ENCODE measurements at places on chromosomes 16 and 17.

DNA sequence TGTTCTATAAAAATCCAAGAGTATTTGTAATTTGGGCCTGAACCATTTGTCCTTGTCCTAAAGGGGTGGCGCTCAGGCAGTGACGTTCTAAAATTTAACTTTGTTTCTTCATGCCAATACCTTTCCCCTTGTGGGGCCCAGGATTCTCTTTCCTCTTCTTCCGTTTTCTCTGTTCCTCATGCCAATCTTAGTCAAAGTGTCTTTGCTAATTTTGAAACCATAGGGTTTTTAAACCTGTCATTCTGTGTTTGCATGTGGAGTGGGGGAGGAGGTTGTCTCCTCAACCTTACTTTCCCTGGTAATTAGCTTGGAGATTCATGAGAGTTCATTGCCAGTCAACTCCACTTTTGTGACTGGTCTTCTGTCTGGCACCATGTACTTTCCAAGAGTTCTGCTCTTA is 337.1 kb downstream of the MAF start:
- DNase-seq = no peak

DNA sequence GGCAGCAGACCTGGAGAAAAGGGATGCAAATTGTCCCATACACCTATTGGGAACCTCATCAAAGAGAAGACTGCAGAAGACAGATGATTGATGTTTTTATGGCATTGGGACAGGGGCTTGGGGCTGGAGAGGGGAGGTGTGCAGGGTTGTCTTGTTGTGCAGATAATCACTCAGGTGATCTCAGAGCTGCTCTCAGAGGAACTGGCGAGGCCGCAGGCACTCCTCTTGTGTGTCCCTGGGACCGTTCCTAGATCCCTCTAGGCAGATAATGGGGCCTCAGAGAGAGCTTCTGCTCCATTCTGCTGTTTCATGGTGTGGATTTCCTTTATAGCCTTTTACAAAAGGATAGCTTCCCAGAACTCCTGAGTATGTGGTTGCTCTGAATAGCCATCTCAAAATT is 1.6 kb downstream of the RNF213 start:
- no peak for DNase-seq

GRCh38 chr17:80394629-80395216 is 20.2 kb upstream of the ENDOV start:
- no peak for DNase-seq

- no peak for DNase-seq
Measured at GRCh38 chr17:66412857-66413558, 110.6 kb downstream of the PRKCA start.

- DNase-seq = no peak
Measured at GRCh38 chr16:57138281-57138935, 46.0 kb downstream of the CPNE2 start.

DNA sequence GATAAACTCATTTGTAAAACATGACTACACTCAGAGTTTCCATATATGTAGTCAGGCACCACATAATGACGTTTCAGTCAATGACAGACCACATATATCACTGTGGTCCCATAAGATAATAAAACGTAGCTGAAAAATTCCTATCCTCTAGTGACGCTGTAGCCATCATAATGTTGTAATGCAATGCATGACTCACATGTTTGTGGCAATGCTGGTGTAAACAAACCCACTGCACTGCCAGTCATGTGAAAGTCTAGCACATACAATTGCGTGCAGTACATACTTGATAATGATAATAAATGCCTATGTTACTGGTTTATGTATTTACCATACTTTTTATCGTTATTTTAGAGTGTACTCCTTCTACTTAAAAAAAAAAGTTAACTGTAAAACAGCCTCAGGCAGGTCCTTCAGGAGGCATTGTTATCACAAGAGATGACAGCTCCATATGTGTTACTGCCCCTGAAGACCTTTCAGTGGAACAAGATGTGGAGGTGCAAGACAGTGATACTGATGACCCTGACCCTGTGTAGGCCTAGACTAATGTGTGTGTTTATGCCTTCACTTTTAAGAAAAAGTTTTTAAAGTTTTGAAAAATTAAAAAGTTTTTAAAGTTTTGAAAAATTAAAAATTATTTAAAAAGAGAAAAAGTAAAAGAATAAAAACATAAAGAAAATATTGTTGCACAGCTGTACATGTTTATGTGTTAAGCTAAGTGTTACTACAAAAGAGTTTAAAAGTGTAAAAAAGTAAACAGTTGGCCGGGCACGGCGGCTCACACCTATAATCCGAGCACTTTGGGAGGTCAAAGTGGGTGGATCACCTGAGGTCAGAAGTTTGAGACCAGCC is 9.0 kb downstream of the STAT5B start:
- no peak for DNase-seq

DNA sequence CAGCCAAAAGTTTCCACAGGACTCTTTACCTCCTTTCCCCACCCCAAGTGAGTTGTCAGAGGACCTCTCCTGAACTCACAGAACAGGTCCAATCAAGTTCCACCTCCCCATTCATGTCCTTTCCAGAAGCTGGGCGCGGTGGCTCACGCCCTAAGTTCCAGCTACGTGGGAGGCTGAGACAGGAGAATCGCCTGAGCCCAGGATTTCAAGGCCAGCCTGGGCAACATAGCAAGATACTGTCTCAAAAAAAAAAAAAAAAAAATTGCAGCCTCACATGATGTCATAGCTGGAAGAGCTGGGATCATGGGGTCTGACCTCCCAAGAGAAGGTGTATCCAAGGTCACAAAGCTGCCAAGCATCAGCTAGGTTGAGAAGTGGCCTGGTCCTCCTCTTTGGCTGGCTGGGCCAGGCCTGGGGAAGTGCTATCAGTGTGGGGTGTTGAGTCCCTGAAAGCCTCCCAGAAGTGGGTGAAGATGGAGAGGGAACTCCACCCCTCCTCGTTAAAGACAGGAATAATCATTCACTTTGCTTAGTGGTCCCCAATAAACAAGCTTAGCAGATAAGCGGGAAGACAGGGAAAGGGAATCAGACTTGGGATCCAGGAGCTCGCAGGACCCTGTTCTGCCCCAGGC is 5.5 kb upstream of the MNT start:
- no peak for DNase-seq

- no peak for DNase-seq
Measured at GRCh38 chr17:5541610-5542202, 42.6 kb downstream of the NLRP1 start.

DNA sequence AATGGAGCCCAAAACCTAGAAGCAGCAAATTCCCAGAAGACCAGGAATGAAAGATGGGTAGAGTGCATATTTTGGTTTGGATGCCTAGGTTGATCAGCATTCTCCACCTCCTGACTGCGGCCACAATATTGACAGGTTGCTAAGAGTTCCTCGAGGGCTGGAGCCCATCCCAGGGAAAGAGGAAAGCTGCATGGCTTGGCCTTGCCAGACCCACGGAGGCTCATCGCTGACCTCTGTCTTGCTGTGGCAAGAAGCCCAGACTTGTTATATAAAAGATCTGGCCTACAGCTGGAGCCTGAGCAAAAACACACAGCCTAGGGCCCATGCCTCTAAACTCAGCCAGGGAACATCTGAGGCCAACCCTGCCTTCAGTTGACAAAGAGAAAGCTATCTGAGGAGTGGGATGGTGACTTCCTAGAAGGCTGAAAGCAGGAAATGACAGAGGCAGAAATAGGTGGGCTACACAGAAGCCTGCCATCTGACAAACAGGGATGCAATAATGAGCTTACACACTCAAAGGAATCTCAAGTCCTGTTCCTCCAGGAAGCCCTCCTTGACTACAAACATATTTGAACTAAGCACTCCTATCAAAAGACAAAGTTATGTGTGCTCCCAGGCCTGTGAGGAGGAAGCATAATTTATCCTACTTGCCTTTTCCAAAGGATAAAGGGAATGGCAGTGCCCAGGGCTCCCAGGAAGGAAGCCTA is 22.5 kb upstream of the SLC35B1 start:
- DNase-seq = no peak

- no peak for DNase-seq
Measured at GRCh38 chr16:76653390-76654026, 376.3 kb downstream of the CNTNAP4 start.

Measured in stimulated activated naive CD8-positive, alpha-beta T cell treated with anti-CD3 and anti-CD28 coated beads, Interleukin-15, Interleukin-2, amounts not matched to agents 100 U/mL and 50 U/mL, for 24 hours (primary cell).